ENCODE measurements at places on chromosomes 6 and 20. TPM values are rescaled to one million over a fixed set of nuclear protein-coding genes. Genes with fewer than 3 reads are reported as not detected.
A peak's percentile ranks its signal among the peaks of the same experiment; 100 is the strongest.

Gene KHDRBS2
- total RNA-seq: 27.0 TPM

Gene AAR2
- total RNA-seq: 25.5 TPM

Gene BPIFA1
- total RNA-seq: not detected

Gene NKAPL
- 0.42 TPM for total RNA-seq

- DNase-seq: no peak
Observed at GRCh38 chr6:62999796-63000195, 211.5 kb upstream of the FKBP1C start.

GRCh38 chr6:31791324-31792089 is 4.0 kb downstream of the VARS1 start:
- peak; percentile 91 for DNase-seq

DNA sequence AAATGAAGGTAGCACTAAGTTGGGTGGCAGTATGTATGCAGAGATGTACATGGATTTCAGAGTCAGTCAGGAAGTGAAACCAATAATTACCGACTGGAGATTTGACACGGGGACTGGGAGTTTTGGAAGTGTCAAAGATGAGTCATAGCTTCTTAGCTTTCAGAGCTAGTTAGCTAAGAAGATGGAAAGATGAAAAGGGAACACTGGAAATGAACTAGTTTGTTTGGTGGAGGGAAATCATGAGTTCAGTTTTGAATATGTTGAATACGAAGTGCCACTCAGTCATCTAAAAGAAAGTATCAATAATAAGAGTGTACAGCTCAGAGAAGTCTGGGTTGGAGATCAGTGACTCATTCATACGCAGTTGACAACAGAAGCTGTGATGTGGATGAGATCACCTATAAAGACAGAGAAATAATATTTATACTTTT is 7.5 kb downstream of the ESF1 start:
- no peak for DNase-seq

GRCh38 chr6:53796451-53796780 is 1.6 kb downstream of the LRRC1 start:
- no peak for DNase-seq

DNA sequence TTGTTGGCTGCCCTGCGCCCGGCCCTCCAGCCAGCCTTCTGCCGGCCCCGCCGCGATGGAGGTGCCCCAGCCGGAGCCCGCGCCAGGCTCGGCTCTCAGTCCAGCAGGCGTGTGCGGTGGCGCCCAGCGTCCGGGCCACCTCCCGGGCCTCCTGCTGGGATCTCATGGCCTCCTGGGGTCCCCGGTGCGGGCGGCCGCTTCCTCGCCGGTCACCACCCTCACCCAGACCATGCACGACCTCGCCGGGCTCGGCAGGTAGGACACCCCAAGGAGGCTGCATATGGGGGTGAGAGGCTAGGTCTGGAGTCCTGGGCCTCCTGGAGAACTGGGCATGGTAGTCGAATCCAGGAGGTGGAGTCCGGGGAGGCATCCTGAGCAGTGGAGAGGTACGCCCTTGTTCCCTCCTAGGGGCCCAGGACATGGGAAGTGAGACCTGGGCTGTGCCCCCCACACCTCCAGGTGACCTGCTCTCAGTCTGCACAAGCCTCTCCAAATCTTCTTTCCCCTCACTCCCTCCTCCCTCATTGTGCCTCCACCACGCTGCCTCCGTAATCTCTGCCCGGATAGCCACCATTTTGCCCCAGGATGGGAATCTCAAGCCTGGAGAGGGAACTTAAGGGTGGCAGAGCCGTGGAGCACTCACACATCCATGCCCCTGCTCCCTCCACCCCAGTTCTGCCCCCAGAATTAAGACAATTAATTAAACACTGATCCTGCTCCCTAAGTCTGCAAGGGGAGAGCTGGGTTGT is 541 bp downstream of the CDC25B start:
- DNase-seq: no peak

DNA sequence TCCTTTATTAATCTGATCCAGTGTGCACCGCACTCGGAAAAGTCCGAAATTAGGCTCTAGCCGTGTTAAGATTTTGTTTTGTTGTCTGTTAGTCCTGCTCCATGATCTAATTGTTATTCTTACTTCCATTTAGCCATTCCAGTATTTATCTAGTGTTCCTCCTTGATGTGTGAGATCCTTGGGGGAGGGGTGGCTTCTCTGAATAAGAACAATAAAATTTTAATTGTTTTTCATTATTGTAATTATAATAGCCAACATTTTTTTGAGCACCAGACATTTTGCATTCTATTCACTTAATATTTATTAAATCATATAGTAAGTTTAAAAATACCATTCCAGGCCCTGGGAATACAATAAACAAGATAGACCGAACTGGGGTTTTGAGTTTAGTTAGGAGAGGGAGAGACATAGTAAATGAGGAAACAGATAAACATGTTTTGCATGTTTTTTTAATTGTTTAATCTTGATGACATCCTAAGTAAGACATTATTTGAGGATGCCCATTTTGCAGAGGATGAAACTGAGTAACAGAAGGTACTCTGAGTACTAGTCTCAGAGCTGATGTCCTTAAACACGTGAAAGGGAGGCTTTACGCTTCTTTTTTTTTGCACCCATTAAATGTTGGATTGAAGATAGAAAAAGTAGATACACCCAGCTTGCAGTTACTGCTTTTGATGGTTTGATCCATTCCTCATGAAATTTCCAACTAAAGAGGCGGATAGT is 1.2 kb downstream of the CBFA2T2 start:
- DNase-seq: no peak

DNA sequence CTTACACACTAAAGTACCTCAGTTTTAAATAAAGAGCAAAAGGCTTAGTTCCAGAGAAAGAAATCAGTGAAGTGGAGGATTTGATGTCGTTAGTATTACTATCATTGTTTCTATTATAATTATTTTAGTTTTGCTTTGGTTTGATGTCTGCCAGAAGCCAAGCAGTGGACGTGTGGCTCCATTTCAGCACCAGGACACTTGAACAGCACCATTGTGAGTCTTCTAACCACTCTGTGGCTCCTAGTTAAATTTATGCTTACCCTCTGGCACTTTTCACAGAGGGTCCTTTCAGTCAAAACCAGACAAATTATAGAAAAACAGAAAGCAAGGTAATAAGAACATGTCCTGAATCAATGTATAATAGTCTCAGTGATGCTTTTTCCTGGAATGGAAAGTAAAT is 3.4 kb downstream of the COL9A1 start:
- peak; percentile 62 for DNase-seq

DNA sequence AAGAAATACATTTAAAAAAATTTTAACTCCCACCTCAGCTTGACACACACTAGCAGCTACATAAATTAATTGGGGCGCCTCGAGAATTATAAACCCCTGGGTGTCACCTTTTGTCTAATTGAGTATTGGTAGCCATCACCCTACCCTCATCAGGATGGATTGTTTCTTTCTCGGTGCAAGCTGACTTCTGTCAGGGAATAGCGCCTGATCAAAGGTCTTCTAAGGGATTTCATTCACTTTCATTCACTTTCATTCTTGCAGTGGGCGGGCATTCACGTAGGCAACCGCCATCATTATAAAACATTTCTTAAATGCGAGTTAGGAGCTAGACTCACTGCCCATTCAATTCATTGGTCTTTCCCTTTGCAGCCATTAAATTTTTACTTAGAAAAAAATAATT is 239.2 kb upstream of the SASH1 start:
- no peak for DNase-seq

DNA sequence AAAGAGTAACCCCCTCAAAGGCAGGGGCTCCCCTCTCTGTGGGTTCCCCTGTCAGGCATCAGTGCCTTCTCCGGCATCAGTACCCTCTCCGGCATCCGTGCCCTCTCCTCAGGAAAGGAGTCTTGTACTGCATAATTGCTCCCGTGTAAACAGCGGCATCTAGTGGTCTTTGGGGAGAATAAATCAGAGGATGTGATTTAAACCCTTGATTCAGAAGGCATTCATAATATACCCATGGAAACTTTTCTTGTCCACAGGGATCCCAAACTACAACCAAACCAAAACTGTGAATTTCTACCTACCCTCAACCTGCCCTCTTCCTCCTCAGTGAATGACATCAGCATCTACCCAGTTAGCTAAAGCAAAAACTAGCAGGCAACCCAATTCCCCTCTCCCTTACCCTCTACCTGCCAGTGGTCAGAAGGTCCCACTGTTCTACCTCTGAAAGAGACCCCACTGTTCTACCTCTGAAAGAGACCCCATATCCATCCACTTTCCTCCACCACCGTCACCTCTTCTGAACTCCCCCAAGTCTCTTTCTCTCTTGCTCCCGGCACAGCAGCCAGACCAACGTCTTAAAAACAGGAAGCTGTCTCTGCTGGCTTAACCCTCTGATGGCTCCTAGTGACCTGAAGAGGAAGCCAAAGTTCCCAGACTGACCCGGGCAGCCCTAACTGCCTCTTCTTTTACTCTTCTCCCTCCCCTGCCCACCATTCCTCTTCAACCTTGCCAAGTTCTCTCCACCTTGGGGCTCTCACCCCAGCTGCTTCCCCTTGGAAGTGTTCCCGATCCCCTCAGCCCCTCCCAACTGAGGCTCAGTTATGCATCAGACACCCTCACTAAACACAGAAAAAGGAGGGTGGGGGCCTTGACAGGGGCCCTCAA is 27.2 kb downstream of the UBE2V1 start:
- peak; percentile 81 for DNase-seq
